Right hindlimb (tissue), 1 donor: ENCODE measurements at places on chromosomes 5 and 9.

GRCh38 chr9:114413861-114414301 lies 26.1 kb upstream of the AKNA start:
- no peak for DNase-seq

DNA sequence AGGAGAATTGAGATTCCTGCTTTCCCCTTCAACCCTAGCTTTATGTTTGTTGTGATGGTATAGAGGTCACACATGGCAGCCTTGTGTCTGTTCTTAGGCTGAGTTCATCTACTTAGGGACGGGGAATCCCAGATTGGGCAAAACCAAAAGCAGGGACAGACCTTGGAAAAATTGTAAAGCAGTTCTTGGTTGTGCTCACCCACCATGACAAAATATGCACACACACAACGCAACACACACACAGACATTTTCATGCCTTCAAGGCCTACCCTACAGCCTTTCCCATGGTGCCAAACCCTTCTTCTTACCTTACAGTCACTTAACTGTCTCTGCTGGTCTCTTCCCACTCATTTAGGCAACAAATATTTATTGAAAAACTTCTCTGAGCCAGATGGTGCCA lies 14.8 kb downstream of the PCDHGC5 start:
- no peak for DNase-seq

- no peak for DNase-seq
Measured at GRCh38 chr5:128422612-128423011, 115.4 kb downstream of the FBN2 start.

DNA sequence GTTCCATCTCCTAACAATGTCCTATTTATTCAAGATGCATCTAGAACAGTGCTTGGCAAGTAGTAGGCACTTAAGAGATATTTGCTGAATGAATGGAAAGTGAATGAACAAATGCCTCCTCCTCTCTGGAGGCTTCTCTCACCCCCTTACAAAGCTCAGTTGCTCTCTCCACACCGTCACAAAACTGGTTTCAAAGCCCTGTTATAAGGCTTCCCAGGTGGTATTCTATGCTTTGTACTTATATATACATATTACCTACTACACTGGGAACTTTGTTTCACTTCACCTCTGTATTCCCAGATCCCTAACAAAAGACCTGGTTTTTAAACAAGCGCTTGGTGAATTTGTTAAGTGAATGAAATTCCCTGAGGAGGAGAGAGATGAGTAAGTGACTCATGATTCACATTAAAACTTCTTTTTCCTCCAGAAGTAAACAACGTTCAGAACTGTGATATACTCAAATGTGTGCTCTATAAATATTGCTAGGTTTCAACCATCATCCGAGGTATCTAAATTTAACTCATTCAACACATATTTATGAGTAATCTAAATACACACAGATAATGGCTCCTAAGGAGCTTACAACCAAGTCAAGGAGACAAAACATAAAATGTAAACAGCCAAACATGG lies 36.0 kb downstream of the DENND1A start:
- DNase-seq, result no peak

DNA sequence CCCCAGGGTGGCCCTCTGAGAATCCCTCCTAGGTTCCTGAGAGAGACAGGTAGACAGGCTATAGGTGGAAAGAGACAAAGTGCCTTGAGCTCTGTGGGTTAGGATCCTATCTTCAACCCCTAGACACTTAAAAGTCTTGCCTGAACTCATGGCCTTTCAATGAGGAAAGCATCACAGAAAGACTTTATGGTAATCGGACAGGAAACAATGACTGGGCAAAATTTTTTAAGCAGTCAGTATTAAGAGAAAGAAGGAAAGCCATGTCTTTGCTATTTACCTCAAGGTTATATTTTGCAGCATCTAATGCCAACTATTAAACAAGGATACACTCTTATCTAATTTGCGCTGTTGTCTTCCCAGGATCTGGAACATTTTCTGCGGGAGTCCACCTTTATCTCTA lies 93.2 kb downstream of the PCSK1 start:
- no peak for DNase-seq

- DNase-seq, result no peak
Measured at GRCh38 chr9:4617752-4618151, 44.3 kb upstream of the PLPP6 start.

DNA sequence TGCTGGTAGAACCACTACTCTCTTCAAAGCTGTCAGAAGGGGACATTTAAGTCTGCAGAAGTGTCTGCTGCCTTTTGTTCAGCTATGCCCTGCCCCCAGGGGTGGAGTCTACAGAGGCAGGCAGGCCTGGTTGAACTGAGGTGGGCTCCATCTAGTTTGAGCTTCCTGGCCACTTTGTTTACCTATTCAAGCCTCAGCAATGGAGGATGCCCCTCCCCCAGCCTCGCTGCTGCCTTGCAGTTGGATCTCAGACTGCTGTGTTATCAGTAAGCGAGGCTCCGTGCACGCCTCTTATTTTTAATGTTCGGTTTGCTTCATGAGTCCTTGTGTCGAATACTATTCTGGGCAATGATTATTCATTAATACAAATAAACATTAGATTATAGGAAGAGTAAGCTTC lies 3.1 kb upstream of the SLC27A6 start:
- no peak for DNase-seq

- peak; percentile 85 for DNase-seq
Measured at GRCh38 chr9:86546712-86547111, 192.5 kb upstream of the TUT7 start.

DNA sequence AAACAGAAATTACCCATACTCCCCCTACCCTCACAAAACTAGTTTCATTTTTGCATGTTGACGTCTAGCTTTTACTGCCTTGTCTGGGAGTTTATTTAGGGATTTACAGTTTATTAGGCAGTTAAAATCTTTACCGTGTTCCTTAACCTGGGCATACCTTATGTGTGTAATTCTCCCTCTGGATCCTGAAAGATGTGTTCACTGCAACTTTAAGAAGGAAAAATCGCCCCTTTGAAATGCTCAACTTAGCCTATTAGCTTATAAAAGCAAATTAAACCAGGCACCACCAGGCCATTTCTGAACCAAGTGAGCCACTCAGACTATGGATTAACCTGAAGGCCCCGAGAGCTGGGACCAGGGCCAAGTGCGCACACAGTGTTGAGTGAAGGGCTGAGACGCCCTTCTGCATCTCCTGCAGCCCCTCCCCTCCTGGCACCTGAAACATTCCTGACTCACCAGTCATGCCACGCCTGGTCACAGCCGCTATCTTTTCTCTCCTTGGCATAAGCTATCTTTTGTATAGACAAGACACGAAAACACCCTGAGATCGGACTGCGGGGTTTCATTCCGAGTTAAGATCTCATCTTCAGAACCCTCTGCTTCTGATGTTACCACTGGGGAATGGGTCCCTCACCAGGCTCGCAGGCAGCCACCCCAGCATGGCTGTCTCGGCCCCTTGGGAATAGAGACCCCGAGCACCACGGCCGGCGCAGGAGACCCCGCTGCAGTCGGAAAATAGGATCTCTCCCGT lies 111.9 kb downstream of the ROR2 start:
- DNase-seq, result peak; percentile 75

- no peak for DNase-seq
Measured at GRCh38 chr9:77956555-77956954, 75.1 kb downstream of the GNAQ start.

DNA sequence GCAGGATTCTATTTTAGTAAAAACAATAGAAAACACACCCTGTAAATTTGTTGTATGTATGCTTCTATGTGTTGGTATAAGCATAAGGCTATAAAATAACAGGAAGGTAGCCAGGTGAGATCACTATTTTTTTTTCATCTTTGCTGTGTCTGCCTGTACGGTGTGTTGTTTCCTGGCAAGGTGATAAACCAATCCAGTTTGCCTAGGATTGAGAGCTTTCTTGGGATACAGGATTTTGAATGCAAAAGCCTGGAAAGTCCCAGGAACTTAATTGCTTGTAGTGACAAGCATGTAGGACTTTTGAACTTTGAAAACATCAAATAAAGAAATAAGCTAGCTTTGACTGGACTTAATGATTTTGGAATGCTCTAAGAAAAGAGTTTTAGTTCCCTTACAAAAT lies 83.3 kb upstream of the RORB start:
- DNase-seq, result no peak

DNA sequence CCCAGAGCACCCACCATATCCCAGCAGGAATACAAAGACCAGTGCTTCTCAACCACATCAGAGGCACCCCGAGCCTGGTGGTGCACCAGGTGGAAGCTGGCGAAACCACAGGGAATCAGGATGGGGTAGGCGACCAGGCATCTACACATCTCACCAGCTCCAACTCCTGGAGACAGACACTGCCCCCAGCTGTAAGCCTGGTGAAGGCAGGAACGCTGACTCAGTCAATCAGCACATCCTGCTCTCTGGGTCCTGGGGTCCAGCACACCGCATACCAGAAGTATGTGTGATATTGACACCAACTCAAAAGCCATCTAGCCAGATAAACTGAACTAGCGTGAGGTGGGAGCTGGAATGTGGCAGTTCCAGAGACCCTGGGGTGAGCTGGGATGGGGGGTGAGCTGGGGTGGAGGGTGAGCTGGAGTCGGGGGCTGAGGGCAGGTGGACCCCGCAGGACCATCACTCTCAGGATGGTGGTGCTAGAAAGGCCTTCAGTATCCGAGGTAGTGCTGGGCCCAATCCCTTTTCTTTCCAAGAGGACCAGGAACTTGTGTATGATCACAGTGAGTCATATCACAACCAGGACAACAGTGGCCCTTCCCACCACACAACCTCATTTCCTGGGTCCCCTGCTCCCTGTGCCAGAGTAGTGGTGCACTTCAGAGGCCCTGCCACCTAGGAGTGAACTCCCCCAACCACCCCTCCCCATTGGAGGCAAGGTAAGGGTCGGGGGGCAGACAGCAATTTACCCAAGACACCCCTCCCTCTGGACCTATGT lies 2.5 kb downstream of the DBN1 start:
- no peak for DNase-seq

- peak; percentile 76 for DNase-seq
Measured at GRCh38 chr5:55533521-55534435, 986 bp downstream of the PLPP1 start.

GRCh38 chr9:136545692-136545964 lies 220 bp downstream of the NOTCH1 start:
- DNase-seq, result no peak

- DNase-seq, result peak; percentile 52
Measured at GRCh38 chr5:149611326-149611725, 30.0 kb downstream of the ARHGEF37 start.

DNA sequence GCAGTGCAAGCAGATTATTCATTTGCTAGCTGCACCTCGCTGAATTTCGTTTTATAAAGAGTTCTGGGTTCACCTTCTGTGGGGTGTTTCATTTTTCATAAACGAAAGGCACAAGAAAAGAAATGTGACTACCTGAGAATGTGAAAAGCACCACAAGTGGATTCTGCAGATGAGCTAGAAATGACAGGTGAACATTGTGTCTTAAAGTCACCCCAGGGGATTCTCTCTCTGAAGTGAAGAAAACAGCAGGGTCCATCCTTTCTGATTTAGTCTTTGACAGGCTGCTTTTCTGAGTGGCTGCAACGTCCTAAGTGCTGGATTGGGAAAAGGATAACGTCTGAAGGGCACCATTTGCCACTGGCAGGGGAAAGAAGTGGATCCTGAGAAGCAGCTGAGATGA lies 469.3 kb downstream of the SPATA31D1 start:
- DNase-seq, result no peak

GRCh38 chr5:164013077-164013670 lies 507.8 kb downstream of the MAT2B start:
- peak; percentile 63 for DNase-seq

- peak; percentile 36 for DNase-seq
Measured at GRCh38 chr5:32852535-32852934, 141.4 kb downstream of the NPR3 start.
